ENCODE measurements at places on chromosomes 3 and 15.

DNA sequence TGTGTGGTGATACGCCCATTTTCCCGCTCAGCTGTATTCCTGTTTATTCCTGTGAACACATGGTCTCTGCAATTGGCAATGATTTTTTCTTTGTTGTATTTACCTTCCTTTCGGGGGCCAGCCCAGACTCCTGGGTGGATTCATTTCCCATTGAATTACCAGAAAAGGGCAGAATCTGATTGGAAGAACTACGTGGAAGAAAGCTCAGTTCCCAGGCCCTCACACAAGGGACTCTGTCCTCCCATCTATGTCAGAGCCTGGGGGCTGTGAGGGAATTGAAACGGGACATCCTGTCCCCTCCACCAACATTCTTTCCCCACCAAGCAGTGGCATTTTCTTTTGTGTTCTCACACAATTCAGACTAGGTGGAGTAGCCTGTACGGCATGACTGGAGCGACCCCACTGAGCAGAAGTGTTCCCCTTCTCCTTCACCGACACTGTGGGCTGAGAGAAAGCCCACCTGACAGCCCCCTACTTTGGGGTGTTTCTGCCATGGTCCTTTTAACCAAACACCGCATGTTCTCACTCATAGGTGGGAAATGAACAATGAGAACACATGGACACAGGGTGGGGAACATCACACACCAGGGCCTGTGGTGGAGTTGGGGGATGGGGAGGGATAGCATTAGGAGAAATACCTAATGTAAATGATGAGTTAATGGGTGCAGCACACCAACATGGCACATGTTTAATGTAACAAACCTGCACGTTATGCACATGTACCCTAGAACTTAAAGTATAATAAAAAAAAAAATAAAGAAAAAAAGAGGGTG is 32.1 kb upstream of the RFTN1 start:
- no peak for DNase-seq

- DNase-seq = no peak
These were observed 88.6 kb upstream of the ZNF385D start for GRCh38 chr3:21839592-21839991.

DNA sequence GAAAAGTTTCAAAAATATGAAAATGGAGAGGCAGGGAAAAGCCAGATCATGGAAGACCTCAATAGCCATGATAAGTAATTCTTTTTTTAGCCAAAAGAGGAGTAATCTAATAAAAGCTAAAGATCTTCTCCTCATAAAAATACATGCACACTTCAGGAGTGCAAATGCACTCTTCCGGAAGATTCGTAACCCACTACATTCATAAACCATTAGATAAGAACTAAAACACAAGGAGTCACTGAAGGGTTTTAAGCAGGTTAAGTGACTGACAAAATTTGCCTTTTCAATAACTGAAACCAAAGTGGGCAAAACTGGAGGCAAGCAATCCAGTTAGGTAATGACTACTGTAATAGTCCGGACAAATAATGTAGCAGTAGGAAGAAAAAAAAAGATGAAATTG is 46.0 kb downstream of the UBE3A start:
- no peak for DNase-seq

GRCh38 chr3:160773722-160774121 is 17.7 kb downstream of the PPM1L start:
- DNase-seq = no peak

DNA sequence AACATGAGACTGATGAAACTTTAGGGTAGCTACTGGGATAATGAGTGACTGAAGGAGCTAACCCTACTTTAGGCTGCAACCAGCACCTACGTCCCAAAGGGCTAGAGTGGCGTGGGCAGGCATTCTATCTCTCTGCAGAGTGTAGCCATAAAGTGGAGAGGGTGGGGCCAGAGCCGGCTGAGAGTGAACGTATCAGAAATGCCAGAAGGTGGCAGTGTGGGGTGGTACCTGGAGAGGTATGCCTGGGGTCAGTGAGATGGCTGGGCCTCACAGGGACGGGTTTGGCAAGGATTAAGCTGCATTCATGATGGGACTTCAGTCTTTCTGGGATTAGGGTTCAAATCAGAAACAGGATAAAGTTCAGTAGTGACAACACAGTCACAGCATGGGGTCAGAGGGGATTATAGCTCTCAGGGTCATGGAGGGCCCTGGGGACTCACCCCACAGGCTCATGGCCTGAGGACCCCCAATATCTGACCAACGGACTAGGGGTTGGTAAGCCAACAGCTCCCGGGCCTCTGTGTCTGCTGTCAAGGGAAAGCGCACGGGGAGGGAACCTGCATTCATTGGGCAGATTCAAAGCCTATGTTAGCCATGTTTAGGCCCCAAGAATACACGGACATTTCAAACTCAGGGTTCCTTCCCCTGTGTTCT is 86.5 kb upstream of the FOXB1 start:
- peak; percentile 18 for DNase-seq

DNA sequence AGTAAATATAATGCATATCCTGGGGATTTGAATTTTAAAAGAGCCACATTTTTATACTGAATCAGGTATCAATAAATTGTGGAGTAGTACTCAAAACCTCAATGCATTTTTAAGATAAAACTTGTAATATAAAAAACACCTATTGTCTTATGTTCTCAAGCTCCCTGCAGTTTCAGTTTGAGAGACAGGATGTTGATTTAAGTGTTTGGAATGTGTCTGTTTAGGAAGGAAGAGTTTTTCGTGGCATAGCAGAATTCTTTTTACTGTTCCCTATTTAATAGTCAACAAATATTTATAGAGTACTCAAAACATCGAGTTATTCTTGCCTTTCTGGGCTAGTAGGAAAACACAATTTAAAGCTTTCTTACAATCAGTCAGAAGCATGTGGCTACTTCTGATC is 146.1 kb upstream of the BCHE start:
- DNase-seq = no peak

DNA sequence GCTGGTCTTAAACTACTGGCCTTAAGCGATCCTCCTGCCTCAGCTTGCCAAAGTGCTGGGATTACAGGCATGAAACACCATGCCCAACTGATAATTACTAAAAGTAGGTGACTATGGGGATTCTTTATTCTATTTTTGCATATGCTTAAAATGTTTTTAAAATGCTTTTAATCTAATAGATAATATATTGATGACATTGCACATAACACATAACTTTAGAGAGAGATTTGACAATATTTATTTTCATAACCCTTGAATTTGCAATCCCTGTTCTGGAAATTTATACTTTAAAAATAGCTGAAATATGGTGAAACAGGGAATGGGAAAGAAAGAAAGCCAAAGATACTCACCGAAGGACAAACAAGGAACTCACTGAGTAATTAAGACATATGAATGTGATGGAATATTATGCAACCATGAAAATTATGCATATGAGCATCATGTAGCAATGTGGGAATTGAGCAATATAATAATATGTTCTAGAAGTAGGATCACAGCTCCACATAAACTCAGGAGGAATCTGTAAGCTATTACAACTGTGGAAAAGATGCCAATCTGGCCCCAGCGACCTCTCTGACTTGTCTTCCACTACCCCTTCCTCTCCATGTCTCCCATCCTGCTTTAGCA is 2.0 kb downstream of the LRRC31 start:
- no peak for DNase-seq

- DNase-seq = no peak
These were observed 197.7 kb downstream of the CD47 start for GRCh38 chr3:107892955-107893624.

- DNase-seq = no peak
These were observed 122.4 kb downstream of the NR1D2 start for GRCh38 chr3:24067483-24067882.

DNA sequence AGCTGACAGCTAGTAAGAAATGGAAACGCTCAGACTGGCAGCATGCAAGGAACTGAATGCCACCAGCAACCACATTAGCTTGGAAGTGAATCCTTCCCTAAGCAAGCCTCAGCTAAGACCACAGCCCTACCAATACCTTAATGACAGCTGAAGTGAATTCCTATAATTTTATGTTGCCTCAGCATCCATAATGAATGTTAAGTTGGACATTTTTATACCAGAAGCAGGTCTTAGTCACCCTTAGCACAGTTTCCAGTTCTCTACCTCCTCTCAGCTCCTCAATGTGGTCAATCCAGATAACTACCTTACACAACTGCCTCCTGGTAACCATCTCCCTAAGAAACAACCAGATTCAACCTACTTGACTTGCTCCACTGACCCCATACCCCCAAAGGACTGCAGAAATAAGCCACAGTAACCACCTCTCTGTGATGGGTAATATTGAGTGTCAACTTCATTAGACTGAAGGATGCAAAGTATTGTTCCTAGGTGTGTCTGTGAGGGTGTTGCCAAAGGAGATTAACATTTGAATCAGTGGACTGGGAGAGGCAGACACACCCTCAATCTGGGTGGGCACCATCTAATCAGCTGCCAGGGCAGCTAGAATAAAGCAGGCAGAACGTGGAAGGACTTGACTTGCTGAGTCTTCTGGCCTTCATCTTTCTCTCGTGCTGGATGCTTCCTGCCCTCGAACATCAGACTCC is 33.5 kb downstream of the NEDD4 start:
- no peak for DNase-seq

DNA sequence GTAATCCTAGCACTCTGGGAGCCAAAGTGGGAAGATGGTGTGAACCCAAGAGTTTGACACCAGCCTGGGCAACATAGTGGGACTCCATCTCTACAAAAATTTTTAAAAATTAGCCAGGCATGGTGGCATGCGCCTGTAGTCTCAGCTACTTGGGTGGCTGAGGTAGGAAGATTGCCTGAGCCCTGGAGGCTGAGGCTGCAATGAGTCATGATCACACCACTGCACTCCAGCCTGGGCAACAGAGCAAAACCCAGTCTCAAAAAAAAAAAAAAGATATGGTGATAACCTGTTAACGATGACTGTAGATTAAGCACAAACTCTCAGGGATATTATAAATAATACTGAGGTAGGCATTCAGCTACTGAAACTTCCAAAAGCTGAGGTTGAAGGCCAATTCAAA is 107.5 kb downstream of the SLC49A4 start:
- DNase-seq = no peak

- peak; percentile 16 for DNase-seq
These were observed 557 bp downstream of the TFG start for GRCh38 chr3:100709842-100710260.

- no peak for DNase-seq
These were observed 124.8 kb downstream of the BDH1 start for GRCh38 chr3:197430934-197431333.

Measured in activated T-helper 1 cell treated with Interleukin-2 at 50 U/mL for 16 hours (primary cell).